ENCODE measurements at places on chromosomes 7 and 10. TPM values are rescaled to one million over a fixed set of nuclear protein-coding genes. Genes with fewer than 3 reads are reported as not detected.

The FKBP6 gene
- polyA plus RNA-seq: 0.38 TPM

The TSPAN13 gene
- 49.3 TPM for polyA plus RNA-seq

The GRM8 gene
- polyA plus RNA-seq: 0.89 TPM

The SLC29A4 gene
- 74.9 TPM for polyA plus RNA-seq

The BICC1 gene
- 21.9 TPM for polyA plus RNA-seq

The ABLIM1 gene
- polyA plus RNA-seq: 30.8 TPM

The GIMAP7 gene
- 12.3 TPM for polyA plus RNA-seq

The GHRHR gene
- polyA plus RNA-seq: 0.34 TPM

The ADAM22 gene
- polyA plus RNA-seq: 0.30 TPM

The SPDYE6 gene
- not detected for polyA plus RNA-seq

The ITGB1 gene
- polyA plus RNA-seq: 97.3 TPM

The AKR1C2 gene
- 5.1 TPM for polyA plus RNA-seq

The CDC14C gene
- polyA plus RNA-seq: not detected

The CPA5 gene
- polyA plus RNA-seq: 0.19 TPM

The FAM25C gene
- polyA plus RNA-seq: not detected

The PRKAR2B gene
- polyA plus RNA-seq: 7.1 TPM

The CACNB2 gene
- 11.1 TPM for polyA plus RNA-seq

The CARD11 gene
- polyA plus RNA-seq: 2.2 TPM

The PON3 gene
- 5.8 TPM for polyA plus RNA-seq

The GPRIN2 gene
- 12.3 TPM for polyA plus RNA-seq

The CHST3 gene
- polyA plus RNA-seq: 3.6 TPM

The FBXO24 gene
- 2.0 TPM for polyA plus RNA-seq

The CPA1 gene
- polyA plus RNA-seq: 12,124 TPM

The KDM7A gene
- polyA plus RNA-seq: 4.5 TPM

The CUZD1 gene
- 2,052 TPM for polyA plus RNA-seq

The ADAM8 gene
- 7.2 TPM for polyA plus RNA-seq

The NEUROG3 gene
- not detected for polyA plus RNA-seq

The UPK3B gene
- polyA plus RNA-seq: 3.2 TPM

The FZD8 gene
- 3.4 TPM for polyA plus RNA-seq

The PDSS1 gene
- 2.7 TPM for polyA plus RNA-seq

The SH2D4B gene
- polyA plus RNA-seq: not detected

The WDR86 gene
- 1.7 TPM for polyA plus RNA-seq

Measured in pancreas (tissue), 10 donors.